GM12891 (cell line): ENCODE measurements at places on chromosomes 13 and 19.

GRCh38 chr19:35533201-35533821, at the start of gene GAPDHS:
GAPDHS (plus strand) TSS chr19:35533456; CDS start chr19:35533528, 72 bp downstream.
- no peak for DNase-seq

GRCh38 chr13:74056801-74057542, 77.2 kb downstream of the KLF12 start:
- DNase-seq: no peak

DNA sequence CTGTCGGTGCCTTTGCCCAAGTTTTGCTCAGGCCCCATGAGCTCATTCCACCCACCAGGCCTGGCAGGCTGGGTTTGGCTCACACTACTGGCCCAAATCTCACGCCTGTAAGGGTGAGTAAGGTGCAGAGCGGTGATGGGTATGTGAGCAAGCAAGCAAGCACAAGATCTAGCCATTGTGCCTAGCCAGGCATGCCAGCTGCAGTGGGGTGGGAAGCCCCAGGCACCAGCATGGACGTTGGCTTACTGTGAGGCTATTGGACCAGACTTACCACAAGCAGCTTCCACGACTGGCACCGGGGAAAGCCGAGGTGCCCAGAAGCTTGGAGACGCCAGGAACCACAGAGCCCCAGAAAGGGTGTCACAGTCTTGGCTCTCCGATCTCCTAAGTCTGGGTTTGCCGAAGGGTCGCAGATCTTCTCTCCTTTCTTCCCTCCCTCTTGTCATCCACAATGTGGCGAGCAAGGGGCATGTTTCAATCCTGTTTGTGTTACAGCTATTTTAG, 2659.4 kb upstream of the PCDH20 start:
- no peak for DNase-seq

- DNase-seq: no peak
Observed at GRCh38 chr13:50400035-50400726, 384.9 kb downstream of the KCNRG start.

GRCh38 chr13:36357231-36357630, 11.0 kb upstream of the SPART start:
- DNase-seq: no peak
